ENCODE measurements at places on chromosomes 2 and 18.
A peak's percentile ranks its signal among the peaks of the same experiment; 100 is the strongest.

GRCh38 chr2:158502974-158503373 lies 46.2 kb downstream of the PKP4 start:
- DNase-seq = no peak

GRCh38 chr2:151878655-151879563 lies 50.7 kb upstream of the ARL5A start:
- DNase-seq = no peak

DNA sequence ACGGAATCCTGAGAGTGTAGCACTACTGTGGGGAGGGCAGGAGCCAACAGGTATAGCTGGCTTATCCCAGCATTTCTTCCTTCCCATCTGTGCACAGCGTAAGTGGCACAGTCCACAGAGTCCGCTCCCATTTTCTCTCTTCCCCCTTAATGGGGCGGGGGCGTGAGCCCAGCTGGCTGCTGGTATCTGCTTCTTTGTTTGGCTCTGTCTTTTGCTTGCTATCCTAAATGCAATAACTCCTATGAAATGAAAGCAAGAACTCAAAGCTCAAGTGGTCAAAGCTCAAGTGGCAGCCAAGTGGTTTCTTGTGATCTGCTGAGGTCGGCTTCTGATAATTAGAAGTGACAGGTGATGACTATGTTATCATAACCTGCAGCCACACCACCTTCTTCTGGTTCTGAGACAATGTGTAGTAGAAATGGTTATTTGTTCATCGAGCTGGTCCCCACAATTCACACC lies 192.7 kb downstream of the PLCL1 start:
- no peak for DNase-seq

- peak; percentile 15 for DNase-seq
Observed at GRCh38 chr2:201407265-201407664, 44.0 kb downstream of the TRAK2 start.

DNA sequence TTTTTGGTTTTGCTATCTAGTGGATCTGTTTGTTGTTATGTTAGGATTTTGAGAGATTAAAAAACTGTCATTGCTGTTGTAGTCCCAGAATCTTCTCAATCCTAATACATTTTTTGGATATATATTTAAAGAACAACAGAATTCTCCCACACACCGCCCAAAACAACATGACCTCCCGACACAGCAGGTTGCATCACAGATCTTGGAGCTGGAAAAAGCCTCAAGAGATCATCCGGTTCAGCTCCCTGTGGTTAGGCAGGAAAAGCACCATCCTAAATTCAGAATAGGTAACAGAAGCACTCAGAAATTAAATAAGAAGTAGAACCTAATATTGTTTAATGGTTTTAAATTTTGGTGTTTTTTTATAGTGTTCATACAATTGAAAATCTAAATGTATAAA lies 251.4 kb upstream of the STON1 start:
- no peak for DNase-seq

- no peak for DNase-seq
Observed at GRCh38 chr2:126781206-126781605, 117.5 kb upstream of the TEX51 start.

- no peak for DNase-seq
Observed at GRCh38 chr2:85534099-85534498, 4.9 kb upstream of the MAT2A start.

DNA sequence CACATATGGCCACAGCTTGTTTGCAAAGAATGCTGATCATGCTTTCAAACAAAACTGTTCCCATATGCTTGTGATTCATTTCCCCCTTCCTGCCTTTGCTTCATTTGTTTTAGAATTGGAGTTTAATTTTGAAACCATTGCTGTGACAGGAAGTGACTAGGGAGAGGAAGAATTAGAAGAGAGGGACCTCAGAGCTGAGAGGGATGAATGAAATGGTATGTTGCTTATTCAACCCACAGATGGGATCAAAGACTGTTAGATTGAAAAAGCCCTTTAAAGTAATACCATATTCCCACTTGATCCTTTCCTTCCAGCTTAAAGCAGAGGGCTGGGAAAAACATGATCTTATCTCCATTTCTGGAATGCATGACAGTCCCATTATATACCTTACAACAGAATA lies 106.2 kb upstream of the RNF152 start:
- no peak for DNase-seq

DNA sequence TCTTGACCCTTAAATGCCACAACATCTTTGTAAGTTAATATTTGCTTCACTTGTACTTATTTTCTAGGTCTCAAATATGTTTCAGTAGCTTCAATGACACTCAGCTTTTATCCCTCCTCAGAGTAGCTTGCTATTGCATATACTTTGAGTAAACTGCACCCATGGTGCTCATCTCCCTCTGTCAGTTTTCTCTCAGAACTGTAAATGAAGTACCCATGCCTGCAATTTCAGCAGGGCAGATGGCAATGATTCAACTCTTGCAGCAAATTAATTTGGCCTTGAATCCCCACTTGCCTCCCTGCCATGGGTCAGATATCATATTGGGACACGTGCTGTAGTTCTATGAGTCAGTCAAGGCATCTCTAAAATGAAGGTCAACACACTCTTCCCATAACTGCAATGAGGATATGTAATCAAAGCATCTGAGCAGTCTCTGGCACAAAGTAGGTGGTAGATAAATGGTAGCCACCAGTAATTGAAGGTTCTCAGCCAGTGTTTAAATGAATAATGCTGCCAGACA lies 225.8 kb downstream of the PIEZO2 start:
- peak; percentile 42 for DNase-seq

DNA sequence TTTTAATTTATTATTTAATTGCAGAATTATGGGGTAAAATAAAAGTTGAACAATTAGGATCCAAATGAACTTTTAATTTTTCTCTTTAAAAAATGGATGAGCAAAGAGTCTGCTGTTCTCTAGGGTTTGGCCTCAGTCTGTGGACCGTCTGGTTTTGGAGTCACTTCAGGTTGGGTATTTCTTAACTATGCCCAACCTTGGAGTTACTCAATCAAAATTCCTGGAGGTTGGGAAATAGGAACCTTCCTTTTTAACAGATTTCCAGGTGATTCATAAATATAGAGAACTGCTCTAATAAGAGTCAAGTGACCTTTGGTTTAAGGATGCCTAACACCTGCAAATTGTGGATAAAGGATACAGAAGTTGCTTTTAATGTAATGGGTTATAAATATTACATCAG lies 241.5 kb upstream of the GCFC2 start:
- no peak for DNase-seq

- peak; percentile 57 for DNase-seq
Observed at GRCh38 chr2:172098650-172099471, 3.8 kb downstream of the DLX2 start.

GRCh38 chr18:12038639-12039539 lies 54.8 kb upstream of the ANKRD62 start:
- DNase-seq = peak; percentile 88

- peak; percentile 54 for DNase-seq
Observed at GRCh38 chr2:85390941-85391669, 19.1 kb downstream of the CAPG start.

DNA sequence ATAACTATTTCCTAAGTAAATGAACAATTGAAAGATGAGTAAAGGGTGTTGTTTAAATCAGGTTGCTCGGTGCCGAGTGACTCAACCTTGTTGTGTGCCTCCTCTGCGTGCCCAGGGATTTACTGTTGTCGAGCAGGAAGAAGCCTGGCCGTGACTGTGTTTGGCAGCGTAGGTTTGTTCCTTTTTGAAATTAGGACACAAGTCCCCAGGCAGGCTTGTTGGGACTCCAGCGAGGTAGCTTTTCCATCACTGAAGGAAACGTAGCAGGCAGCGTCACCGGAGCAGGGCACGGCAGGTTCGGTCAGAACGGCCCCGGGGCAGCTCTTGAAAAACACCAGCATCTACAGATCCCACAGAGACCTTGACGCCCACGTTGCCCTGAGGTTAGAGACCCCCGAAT lies 48.6 kb downstream of the TMEM18 start:
- DNase-seq = no peak
